ENCODE measurements at places on chromosomes 6 and 20. TPM values are rescaled to one million over a fixed set of nuclear protein-coding genes. Genes with fewer than 3 reads are reported as not detected.

GRCh38 chr6:8110725-8111124 is 8.4 kb upstream of the EEF1E1 start:
- DNase-seq, result no peak

DNA sequence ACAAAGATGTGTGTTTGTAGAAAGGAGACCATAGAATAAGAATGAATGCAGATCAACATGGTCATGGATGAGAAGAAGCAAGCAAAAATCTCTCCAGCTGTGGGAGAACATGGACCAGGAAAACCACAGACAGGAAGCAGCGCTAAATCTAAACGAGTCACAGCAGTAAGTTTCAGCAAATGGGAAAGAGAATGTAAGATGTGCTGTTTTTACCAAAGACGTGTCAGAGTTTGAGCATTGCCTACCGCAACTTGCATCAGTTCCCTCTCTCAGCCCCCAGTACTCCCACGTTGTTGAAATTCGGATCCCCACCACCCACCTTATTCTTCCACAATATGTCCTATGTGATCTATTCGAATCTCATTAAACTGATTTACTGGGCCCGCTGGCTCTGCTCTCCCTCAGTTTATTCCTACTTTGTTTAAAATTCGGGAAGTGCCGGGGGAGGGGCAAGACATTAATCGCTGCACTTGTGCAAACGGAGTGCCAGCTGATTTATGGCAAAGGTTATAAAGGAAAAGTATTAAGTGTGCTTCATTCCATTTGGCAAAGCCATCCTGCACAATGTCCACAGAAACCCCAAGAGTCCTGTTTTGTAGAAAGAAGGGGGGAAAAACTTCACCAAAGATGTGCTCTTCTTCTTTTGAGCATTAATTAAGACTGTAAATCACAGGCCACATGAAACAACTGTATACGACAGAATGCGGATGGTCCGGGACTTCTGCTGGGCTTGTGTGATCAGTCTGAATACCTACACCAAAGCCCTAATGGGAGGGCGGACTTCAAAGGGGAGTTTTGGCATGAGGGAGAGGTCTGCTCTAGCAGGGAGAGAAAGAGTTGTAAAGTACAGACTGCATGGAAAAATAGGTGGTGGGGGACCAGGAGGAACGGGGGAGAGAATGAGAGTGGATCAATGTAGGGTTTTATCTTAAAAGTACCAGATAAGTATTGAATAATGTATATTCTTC is 59.1 kb upstream of the PRDM1 start:
- DNase-seq, result no peak

DNA sequence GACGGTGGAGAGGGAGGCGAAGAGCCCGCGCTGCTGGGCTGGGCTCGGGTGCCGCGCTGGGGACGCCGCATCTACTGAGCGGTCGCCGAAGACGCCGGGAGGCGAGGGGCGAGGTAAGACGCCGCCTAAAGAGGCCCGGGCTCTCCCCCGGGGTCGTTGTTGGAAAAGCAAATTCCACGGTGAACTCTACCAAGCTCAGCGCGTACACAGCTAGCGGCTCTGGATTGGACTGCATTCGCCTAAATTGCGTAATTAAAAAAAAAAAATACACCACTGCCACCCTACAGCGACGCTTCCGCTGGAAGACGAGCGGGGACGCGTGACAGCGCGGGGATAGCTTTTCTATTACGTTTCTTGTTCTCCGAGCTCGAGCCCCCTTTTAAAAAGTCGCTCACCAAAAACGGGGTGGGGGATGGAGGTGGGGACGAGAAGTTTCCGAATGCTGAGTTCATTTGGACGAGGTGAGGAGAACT is 92.0 kb upstream of the PRDM1 start:
- no peak for DNase-seq

Gene RPS18
- total RNA-seq, result 3,778 TPM

- DNase-seq, result no peak
Observed at GRCh38 chr20:48226642-48227041, 441.4 kb upstream of the SULF2 start.

- DNase-seq, result no peak
Observed at GRCh38 chr6:109896341-109896740, 81.8 kb upstream of the GPR6 start.

GRCh38 chr6:117494283-117494682 is 11.8 kb downstream of the DCBLD1 start:
- no peak for DNase-seq

DNA sequence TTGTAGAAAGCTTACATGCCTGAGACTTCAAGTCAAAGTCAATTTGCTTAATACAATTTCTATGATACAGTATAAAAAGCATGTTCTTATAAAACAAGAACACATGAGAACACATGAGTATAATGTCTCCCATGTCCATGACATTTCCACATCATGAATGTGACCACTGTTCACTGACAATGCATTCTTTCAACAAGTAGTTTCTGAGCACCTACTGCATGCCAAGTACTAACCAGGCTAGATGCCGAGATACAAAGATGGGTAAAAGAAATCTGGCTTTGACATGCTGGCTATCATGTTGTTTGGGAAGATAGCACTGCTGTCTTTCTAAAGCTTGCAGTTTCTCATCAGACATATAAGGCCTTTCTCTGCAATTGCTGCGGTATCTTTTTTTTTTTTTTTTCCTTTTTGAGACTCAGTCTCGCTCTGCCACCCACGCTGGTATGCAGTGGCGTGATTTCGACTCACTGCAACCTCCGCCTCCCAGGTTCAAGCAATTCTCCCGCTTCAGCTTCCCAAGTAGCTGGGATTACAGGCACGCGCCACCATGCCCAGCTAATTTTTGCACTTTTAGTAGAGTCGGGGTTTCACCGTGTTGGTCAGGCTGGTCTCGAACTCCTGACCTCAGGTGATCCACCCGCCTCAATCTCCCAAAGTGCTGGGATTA is 123.6 kb upstream of the DST start:
- no peak for DNase-seq

Gene PDE10A
- 62.7 TPM for total RNA-seq

Gene SLC22A3
- total RNA-seq, result 3.7 TPM

DNA sequence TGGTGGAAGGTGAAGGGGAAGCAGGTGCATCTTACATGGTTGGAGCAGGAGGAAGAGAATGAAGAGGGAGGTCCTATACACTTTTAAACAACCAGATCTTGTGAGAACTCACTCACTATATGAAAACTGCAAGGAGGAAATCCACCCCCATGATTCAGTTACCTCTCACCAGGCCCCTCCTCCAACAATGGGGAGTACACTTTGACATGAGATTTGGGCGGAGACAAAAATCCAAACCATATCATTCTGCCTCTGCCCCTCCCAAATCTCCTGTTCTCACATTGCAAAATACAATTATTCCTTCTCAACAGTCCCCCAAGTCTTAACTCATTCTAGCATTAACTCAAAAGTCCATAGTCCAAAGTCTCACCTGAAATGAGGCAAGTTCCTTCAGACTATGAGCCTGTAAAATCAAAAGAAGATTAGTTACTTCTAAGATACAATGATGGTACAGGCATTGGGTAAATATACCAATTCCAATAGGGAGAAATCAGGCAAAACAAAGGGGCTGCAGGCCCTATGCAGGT is 60.5 kb downstream of the EDN1 start:
- DNase-seq, result no peak

- DNase-seq, result no peak
Observed at GRCh38 chr6:25165177-25165576, 114.0 kb upstream of the CARMIL1 start.

DNA sequence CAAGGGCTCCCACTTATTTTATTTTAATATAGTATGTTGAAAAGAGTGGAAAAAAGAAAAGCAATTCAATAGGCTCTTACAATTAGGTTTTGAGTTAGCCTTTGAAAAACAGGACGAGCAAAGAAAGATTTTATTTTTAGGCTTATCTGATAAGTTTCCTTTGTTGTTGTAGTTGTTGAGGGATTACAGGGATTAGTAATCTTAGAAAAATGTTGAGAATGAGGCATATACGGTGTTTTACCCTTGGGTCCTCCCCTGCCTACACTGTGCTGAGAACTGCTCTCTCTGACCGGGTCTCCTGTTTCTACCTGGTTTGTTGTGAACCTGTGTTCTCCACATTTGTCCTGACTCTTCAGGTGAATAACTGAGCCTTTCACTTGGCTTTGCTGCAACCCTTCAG is 16.7 kb downstream of the TRAPPC3L start:
- no peak for DNase-seq

Gene DNAH8
- total RNA-seq, result under 0.01 TPM

Gene OR12D3
- total RNA-seq, result not detected

GRCh38 chr6:29631209-29631810 is 1.7 kb downstream of the GABBR1 start:
- DNase-seq, result no peak

- DNase-seq, result no peak
Observed at GRCh38 chr6:168374051-168374502, 54.5 kb upstream of the DACT2 start.

DNA sequence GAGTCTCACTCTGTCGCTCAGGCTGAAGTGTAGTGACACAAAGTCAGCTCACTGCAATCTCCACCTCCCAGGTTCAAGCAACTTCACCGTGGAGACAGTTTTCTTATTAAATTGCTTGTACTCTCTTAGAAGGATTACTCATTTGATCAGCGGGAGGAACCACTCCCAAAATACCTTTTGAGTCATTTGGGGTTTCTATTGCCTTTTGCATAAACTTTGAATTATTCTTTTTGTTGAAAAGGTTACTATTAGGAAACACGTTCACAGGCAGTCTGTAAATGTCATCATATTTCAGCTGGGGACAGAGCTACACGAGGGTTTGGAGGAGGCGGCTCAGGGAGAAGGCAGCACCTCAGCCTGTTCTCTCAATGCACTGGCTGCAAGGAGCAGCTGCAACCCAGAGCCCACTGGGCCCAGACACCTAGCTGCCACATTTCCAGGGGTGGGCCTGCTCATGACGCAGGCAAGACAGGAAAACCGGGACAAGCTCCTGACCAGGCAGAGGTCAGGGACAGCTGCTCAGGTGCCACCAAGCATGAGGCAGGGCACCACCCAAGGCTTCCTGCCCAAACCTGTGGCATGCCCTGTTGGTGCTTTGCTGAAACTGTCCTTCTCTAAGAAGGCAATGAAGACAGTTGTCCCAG is 205.9 kb downstream of the BMP7 start:
- no peak for DNase-seq

DNA sequence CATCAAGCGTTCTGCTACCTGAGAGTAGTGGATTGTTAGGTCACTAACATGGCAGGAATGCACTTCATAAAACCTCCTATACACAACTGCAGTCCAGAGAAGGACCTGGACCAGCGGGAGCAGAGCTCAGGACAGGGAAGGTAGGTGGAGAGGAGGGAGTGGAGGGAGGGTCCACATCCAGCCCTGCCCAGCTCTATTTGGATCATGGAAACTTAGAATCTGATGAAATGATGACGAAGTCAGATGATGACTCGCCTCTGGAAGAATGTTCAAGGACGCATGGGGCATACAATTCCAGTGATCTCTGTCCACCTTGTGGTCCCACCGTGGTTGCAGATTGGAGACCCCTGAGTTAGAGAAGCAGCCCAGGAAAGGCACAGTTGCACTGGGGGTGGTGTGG is 68.8 kb downstream of the CLIC5 start:
- DNase-seq, result no peak

DNA sequence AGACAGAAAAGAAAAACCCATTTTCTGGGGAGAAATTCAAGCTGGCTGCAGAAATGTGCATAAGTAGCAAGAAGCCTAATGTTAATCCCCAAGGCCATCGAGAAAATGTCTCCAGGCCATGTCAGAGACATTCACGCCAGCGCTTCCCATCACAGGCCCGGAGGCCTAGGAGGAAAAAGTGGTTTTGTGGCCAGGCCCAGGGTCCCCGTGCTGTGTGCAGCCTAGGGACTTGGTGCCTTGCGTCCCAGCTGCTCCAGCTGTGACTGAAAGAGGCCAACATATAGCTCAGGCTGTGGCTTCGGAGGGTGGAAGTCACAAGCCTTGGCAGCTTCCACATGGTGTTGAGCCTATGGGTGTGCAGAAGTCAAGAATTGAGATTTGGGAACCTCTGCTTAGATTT is 10.9 kb downstream of the IFNGR1 start:
- no peak for DNase-seq

Gene PRR18
- total RNA-seq, result 0.47 TPM

DNA sequence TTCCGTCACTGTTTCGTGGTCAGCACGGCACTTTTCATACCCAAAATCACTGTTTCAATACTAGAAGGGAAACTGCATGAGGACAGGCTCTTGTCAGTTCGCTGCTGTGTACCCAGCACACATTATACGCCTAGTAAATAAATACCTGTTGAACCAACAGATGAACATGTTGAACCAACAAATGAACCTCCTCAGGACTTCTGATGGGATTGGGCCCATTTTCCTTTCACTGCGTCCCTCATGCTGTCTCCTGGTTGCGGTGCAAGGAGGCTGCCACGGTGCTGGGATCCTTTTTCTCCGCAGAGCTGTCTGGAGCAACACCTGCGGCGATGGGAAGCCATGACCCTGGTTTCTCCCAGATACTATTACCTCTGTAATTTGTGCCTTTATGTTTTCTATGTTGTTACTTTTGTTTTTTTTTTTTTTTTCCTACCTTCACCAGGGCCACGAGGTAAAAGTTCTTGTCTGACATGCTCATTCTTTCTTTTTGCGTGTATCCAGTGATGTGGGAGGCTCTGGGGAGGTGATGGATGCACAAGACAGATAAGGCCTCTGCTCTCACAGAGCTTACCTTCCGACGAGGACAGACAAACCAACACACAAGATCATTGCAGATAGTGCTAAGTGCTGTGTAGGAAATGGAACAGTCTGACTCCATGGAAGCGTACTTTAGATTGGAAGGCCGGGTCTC is 1.1 kb downstream of the VAPB start:
- DNase-seq, result no peak

- peak; percentile 35 for DNase-seq
Observed at GRCh38 chr6:15247500-15248450, 1.9 kb downstream of the JARID2 start.

DNA sequence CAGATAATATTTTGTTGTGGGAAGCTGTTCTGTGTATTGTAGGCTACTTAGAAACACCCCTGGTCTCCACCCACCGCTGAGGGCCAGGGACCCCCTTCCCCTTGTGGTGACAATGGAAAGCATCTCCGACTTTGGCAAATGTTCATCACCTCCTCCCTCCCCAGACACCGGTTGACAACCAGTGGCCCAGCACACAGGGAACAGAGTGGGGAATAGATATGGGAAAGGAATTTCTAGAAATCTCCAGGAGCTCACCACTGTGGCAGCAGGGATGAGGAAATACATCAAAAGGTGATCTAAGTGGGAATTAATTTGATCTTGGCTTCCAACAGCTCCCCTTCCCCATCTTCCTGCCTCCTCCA is 257.3 kb upstream of the FOXQ1 start:
- no peak for DNase-seq

Measured in occipital lobe (tissue), 3 donors.